HuH-7 (cell line): ENCODE measurements at places on chromosomes 11 and 22.

DNA sequence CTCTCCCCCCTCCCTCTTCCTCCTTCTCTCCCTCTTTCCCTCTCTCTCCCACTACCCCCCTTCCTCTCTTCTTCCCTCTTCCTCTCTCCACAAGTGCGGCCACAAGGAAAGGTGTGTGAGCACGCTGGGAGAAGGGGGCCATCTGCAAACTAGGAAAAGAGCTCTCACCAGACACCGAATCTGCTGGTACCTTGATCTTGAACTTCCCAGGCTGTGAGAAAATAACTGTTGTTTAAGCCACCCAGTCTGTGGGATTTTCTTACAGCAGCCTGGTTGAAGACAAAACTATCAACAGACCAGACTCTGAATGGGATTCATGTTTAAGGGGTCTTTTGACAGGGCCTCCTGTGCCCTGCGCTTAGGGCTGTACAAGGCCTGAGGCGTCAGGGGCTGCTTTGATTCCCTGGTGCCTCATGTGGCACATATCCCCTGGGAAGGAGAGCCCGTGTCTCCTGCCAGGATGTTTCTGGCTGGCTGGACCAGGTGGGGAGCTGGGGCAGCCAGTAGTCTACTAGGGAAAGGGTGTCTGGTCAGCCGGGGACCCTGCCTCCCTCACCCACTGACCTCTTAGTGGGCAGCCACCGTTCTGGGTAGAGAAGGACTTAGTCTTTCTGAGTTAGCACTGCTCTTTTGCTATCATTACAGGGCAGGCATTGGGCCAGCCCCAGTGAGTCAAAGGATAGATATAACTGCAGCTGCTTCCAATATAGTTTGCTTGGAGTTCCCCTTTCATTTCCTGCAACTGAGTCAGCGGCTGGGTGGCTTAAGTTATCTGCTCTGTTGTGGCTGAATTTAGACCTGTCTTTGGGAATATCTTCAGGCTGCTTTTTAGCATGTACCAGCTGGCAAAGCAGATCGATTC lies 6.2 kb downstream of the PANX1 start:
- DNase-seq: no peak

- DNase-seq: no peak
These were observed 15.5 kb downstream of the RAB30 start for GRCh38 chr11:83056204-83056603.

DNA sequence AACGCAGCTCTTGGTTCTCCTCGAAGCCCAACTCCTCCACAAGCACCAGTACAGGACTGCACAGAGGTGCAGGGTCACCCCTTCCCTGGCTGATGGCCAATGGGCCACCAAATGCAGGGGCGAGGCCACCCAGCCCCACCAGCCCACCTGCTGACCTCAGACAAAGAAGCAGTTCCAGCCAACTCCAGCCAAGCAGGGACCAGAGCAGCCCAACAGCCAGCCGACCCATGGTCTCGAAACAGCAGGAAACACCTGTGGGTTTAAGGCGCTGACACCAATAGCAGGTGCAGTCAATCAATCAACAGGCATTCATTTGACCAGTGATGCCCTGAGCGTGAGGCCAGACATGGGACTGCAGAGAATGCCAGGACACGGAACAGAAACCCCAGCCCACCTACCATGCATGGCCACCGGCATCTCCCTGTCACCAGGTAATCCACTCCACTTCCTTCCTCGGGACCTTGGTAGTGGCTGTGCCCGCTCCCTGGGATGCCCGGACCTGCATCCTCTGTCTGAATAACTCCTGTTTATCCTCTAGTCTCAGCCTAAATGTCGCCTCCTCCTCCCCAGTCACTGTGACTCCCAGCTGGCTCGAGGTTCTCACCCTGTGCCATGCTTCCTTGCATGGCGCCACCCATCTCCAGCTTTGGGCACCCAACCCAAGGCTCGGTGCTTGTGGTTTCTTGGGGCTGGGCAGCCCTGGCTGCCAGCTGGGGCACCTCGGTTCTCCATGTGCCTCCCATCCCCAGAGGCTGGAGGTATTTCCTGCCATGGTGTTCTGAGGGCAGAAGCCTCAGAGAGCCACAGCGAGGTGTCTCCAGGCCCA lies 1475.4 kb downstream of the BRD1 start:
- no peak for DNase-seq

GRCh38 chr22:41775976-41776375 lies 24.5 kb upstream of the CCDC134 start:
- no peak for DNase-seq

GRCh38 chr11:40403321-40403720 lies 1056.1 kb downstream of the LRRC4C start:
- no peak for DNase-seq

- no peak for DNase-seq
These were observed 4.5 kb downstream of the OR10G7 start for GRCh38 chr11:124036666-124037065.

DNA sequence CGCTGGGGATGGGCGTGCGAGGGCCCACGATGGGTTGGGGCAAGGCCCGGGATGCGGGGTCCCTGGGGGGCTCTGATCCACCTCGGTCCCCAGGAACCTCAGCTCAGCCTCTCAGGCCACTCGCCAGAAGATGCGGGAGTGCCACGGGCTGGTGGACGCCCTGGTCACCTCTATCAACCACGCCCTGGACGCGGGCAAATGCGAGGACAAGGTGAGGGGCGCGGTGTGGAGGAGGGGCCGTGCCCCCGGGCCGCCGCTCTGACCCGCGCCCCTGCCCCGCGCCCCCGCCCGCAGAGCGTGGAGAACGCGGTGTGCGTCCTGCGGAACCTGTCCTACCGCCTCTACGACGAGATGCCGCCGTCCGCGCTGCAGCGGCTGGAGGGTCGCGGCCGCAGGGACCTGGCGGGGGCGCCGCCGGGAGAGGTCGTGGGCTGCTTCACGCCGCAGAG lies 6.3 kb downstream of the PKP3 start:
- no peak for DNase-seq

GRCh38 chr22:36564422-36565158 lies 35.6 kb upstream of the EIF3D start:
- no peak for DNase-seq

DNA sequence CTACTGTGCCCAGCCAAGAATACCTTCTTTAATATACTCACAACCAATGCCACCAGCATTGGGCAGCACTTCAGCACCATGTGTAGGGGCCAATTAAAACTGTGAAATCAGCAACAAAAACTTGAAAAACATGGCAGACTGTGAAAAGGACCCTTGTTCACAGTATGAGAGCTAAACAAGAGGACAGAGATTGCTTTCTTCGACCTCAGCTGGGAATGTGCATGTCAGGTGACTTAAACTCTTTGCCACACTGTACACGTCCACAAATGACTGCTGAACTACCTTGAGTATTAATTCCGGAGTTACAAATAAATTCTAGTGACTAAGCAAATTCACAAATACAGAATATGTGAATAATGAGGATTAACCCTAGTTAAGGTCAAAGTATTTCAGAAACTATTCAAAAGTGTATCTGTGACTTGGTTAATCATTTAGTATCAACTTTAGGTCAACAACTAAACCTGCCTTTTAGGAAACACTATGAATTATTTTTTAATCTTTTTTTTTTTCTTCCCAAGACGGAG lies 33.0 kb downstream of the DDX6 start:
- DNase-seq: no peak

- DNase-seq: no peak
These were observed 22.1 kb upstream of the OR5M8 start for GRCh38 chr11:56513280-56513679.

GRCh38 chr11:44623731-44624491 lies 58.4 kb downstream of the CD82 start:
- no peak for DNase-seq

- DNase-seq: no peak
These were observed 7.6 kb upstream of the TBC1D22A start for GRCh38 chr22:46754826-46755225.

DNA sequence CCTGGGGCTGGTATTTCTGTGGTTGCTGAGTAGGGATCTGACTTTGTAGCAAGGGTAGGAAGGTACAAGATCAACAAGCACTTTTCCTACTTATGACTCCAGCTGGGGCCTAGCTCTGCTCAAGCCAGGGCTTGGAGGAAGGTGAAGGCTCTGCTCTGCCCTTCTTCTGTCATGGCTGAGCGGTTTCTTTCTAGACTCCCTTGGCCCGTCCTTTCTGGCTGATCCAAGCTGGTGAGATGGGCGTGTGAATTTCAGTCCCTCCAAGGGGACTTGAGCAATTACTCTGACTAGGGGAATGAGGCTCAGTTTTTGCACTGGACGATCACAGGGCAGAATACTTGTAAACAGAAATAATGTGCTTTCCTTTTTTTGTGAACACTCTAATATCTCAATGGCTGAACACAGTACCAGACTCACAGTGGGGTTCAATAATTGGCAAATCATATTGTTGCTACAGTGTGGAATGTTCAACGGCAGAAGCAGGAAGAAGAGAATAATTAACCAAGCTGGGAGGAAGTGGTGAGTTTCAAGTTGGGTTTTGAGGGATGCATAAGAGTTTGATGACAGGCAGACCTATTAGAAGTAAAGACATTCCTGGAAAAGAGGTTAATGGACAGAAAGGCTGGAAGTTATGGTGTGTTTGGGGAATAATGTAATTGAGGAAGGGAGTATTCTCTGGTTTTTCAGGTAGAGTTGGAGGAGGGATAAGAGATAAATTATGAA lies 507.6 kb downstream of the MIAT start:
- DNase-seq: no peak

GRCh38 chr22:39457198-39457555 lies 365 bp downstream of the MGAT3 start:
- no peak for DNase-seq

DNA sequence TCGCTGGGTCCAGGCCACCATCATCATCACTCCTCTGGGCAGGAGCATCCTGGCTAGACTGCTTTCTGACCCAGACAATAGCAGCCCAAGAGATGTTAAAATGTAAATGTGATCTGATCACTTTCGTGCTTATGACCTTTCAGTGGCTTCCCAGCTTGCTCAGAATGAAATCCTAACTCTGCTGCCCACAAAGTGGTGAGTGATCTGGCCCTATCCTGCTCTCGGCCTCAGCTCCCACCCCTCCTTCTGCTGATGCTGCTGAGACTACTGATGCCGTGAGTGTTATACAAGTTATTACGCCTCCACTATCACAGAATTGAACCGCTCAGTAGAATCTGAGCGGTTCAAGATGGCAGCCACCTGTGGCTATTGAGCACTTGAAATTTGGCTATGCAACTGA lies 26.2 kb downstream of the ELF5 start:
- no peak for DNase-seq

DNA sequence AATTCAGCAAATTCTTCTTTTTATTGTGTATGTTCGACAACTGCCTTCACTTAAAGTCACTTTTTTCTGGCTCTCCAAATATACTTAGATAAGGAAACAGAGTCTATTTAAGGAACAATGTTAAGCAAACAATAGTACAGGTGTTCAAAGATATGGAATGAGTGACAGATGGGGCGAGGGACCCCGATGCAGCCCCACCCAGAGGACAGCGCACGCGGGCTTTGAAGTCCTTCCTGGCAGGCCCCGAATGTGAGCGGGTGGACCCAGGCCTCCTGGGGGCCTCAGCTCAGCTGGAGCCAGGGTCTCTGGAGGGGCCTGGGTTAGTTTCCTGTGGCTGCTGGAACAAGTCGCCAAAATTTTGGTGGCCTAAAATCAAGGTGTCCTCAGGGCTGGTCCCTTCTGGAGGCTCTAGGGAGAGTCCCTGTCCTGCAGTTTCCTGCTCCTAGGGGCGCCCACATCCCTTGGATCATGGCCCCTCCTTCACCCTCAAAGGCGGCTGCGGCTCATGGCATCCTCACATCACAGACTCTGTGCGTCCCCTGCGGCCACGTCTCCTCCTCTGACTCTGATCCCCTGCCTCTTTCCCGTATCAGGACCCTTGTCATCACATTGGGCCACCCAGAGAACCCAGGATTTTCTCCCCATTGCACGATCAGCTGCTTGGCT lies 40.6 kb upstream of the KCNQ1OT1 start:
- DNase-seq: no peak

GRCh38 chr11:116335078-116335477 lies 437.7 kb downstream of the BUD13 start:
- DNase-seq: no peak

DNA sequence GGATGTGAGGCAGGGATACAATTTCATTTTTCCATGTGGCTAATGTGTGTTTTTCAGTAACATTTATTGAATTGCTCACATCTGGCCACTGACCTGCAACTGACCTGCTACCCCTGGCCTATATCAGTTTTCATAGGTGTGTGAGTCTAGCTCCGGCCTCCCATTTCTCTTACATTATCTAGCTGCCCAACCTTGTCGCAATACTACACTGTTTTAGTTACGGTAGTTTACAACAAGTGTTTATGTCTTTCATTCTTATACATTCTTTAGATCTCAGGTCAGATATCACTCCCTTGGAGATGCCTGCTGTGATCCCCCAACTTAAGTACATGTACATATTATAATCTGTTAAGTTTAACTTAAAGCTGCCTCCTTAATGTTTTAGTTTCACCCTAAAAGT lies 2.3 kb upstream of the CYB5R2 start:
- DNase-seq: no peak

GRCh38 chr11:36350137-36350513 lies 54.0 kb downstream of the PRR5L start:
- no peak for DNase-seq

DNA sequence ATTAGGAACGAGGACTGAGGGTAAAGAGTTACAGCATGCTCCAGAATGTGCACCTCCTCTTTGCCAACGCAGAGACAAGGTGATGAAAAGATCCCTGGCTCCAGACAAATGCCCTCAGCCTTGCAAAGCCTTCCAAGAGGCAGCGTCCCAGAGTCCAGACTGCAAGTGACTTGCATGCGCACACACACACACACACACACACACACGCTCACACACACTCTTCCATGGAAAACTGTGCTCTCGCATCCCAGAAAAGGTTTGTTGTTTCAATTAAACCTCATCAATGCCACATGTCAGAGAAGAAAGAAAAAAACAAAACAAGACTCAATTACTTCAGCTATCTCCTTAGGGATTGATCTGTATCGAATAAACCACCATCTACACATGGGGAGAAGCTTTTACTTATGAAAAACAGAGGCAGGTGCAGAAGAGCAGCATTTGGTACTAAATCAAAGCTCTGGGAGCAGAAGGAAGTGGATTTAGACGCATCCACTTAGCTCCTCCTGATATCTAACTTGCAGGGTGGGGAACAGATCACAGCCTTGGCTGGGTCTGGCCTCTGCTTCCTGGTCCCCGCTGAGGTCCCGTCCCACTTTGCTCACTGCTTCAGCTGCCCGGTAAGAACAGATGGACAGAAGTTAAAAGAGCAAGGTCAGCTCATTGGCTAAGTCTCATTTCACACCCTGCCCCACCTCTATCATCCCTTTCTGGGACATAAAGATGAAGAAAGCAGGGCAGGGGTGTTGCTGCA lies 249.8 kb upstream of the BLID start:
- no peak for DNase-seq

DNA sequence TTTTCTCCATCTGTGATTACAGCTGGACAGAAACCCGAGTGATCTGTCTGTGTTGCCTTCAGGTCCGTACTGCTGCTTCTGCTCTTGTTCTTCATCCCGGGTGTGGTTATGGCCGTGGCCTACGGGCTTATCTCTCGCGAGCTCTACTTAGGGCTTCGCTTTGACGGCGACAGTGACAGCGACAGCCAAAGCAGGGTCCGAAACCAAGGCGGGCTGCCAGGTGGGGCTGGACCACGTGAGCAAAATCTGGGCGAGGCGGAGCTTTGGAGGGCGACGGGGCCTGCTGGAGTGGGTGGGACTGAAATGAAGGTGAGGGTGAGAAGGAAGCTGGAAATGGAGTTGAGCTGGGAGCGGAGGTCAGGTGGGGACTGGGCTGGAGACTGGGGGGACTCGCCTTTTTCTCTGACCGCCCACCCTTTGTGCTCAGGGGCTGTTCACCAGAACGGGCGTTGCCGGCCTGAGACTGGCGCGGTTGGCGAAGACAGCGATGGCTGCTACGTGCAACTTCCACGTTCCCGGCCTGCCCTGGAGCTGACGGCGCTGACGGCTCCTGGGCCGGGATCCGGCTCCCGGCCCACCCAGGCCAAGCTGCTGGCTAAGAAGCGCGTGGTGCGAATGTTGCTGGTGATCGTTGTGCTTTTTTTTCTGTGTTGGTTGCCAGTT lies 11.1 kb downstream of the CCKBR start:
- DNase-seq: no peak
